Melanocyte of skin (primary cell): ENCODE measurements at places on chromosomes 2 and 18. TPM values are rescaled to one million over a fixed set of nuclear protein-coding genes. Genes with fewer than 3 reads are reported as not detected.

Gene TMEM163
- total RNA-seq: not detected in 2 replicates

Gene MC4R
- total RNA-seq: 0.67 and 0.77 TPM in 2 replicates

Gene C18orf54
- 3.2 and 4.7 TPM in 2 replicates for total RNA-seq

Gene COMMD1
- 44.0 and 62.2 TPM in 2 replicates for total RNA-seq

Gene HRH4
- total RNA-seq: under 0.01 and 0.15 TPM in 2 replicates

Gene ST6GAL2
- total RNA-seq: not detected in 2 replicates

Gene C2orf66
- under 0.01 TPM in 2 replicates for total RNA-seq

Gene WDR35
- 24.0 and 29.5 TPM in 2 replicates for total RNA-seq

Gene ADD2
- total RNA-seq: 0.67 and 2.6 TPM in 2 replicates

Gene LDLRAD4
- total RNA-seq: 11.0 and 23.3 TPM in 2 replicates

Gene SERPINB2
- 2.2 and 6.7 TPM in 2 replicates for total RNA-seq

Gene CCL20
- 0.33 and 0.77 TPM in 2 replicates for total RNA-seq

Gene PARD6G
- total RNA-seq: 9.7 and 19.6 TPM in 2 replicates

Gene BOLL
- total RNA-seq: not detected in 2 replicates

Gene TEX44
- not detected in 2 replicates for total RNA-seq

Gene KCNG2
- total RNA-seq: under 0.01 TPM in 1 of 2 replicates, not detected in the other

Gene CDK15
- 1.7 and 2.2 TPM in 2 replicates for total RNA-seq

Gene FEV
- total RNA-seq: not detected in 2 replicates

Gene CIB4
- not detected in 2 replicates for total RNA-seq

Gene PKDCC
- total RNA-seq: 8.0 and 14.0 TPM in 2 replicates

Gene ACMSD
- not detected in 2 replicates for total RNA-seq

Gene FMNL2
- 7.0 and 7.4 TPM in 2 replicates for total RNA-seq

Gene MRO
- 2.9 and 3.8 TPM in 2 replicates for total RNA-seq

Gene SIX3
- total RNA-seq: not detected in 2 replicates

Gene MOGAT1
- total RNA-seq: not detected in 2 replicates

Gene BCL2
- 14.7 and 19.3 TPM in 2 replicates for total RNA-seq

Gene FER1L5
- under 0.01 TPM in 1 of 2 replicates, not detected in the other for total RNA-seq

Gene WNT10A
- not detected in 2 replicates for total RNA-seq

Gene NFU1
- total RNA-seq: 36.5 and 44.3 TPM in 2 replicates

Gene SKOR2
- total RNA-seq: not detected in 2 replicates

Gene CD8B
- not detected in 2 replicates for total RNA-seq
